ENCODE measurements at places on chromosomes 2 and 18. TPM values are rescaled to one million over a fixed set of nuclear protein-coding genes. Genes with fewer than 3 reads are reported as not detected.

Gene ODC1
- 55.2 TPM for total RNA-seq

Gene C2orf72
- 0.48 TPM for total RNA-seq

Gene MATN3
- 5.3 TPM for total RNA-seq

Gene DDX1
- 102 TPM for total RNA-seq

Gene RPL31
- total RNA-seq: 1,803 TPM

Gene NPC1
- 17.9 TPM for total RNA-seq

Gene AGXT
- total RNA-seq: 0.10 TPM

Gene ERBB4
- not detected for total RNA-seq

Gene PTPN18
- 26.0 TPM for total RNA-seq

Gene SIX3
- total RNA-seq: not detected

Gene SKA1
- total RNA-seq: 36.4 TPM

Gene AP1S3
- total RNA-seq: 3.2 TPM
